ENCODE measurements at places on chromosomes 7 and 10.

GRCh38 chr7:21887779-21888178 is 57.9 kb downstream of the CDCA7L start:
- no peak for DNase-seq

- no peak for DNase-seq
Observed at GRCh38 chr7:30915005-30915601, 3.5 kb downstream of the AQP1 start.

DNA sequence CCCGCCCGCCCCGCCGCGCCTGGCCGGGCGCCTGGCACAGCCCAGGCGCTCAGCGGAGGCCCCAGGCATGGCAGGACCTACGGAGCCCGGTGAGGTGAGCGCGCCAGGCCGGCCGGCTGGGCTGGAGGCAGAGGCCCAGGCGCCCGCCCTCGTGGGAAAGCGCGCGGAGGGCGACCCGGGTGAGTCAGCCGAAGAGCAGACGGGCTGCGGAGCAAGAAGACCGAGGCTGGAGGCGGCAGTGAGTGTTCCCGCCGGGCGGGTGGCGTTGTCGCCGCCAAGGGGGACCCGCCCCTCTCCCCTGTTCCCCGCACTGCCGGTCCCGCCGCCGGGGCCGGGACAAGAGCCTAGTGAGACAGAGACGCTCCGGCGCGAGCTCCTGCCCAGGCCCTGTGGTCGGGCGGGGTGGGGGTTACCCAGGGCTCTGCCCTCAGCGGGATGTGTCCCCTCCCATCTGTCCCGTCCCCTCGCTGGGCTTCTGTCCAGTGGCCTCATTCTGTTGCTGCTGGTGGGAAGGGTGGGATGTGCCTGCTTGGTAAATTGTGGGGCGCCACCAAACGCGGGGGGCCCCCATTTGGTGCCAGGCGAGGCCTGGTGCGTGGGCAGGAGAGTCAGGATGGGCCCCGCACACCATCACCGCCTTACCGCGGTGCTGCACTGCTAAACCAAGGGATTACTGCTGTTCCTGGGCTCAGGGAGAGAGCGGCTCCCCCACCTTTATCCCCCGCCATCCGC is 17.0 kb upstream of the NODAL start:
- DNase-seq: peak; percentile 51

GRCh38 chr7:140661124-140661523 is 11.6 kb upstream of the ADCK2 start:
- no peak for DNase-seq

GRCh38 chr10:387593-387891 is 252.3 kb downstream of the ZMYND11 start:
- DNase-seq: no peak

- DNase-seq: no peak
Observed at GRCh38 chr7:110027385-110027784, 1063.5 kb upstream of the LRRN3 start.

- no peak for DNase-seq
Observed at GRCh38 chr10:79002336-79002735, 66.4 kb upstream of the ZMIZ1 start.

DNA sequence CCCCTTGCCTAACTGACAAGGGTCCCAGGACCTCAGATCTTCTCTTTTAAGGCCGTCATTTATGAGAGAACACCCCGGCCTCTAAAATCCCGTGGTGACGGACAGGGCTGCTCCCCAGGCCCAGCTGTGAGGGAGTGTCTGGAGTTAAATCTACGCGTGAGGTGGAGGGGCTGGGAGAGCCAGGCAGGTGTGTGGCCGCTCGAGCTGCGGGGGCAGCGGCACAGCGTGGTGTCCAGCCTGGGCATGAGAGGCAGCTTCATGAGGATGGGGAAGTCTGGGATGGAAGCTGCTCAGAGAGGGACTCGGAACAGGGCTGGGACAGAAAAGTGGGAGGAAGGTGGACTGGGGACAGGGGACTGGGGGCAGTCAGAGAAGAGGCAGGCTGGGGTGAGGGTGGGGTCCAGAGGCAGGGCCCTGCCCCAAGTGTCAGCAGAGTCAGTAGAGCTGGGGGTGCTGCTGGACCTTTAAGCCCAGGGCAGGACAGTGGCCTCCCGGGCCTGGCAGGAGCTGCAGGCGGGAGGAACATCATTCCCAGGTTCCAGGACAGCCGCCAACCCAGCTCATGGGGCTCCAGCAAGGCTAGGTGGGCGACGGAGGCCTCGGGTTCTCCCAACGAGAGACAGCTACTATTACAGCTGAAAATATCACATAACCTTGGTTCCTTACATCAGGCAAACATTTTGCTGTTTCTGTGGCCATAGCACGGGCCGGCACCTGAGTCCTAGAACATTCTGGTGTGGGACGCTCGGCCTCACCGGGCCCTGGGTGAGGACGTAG is 55.2 kb downstream of the JAKMIP3 start:
- no peak for DNase-seq

DNA sequence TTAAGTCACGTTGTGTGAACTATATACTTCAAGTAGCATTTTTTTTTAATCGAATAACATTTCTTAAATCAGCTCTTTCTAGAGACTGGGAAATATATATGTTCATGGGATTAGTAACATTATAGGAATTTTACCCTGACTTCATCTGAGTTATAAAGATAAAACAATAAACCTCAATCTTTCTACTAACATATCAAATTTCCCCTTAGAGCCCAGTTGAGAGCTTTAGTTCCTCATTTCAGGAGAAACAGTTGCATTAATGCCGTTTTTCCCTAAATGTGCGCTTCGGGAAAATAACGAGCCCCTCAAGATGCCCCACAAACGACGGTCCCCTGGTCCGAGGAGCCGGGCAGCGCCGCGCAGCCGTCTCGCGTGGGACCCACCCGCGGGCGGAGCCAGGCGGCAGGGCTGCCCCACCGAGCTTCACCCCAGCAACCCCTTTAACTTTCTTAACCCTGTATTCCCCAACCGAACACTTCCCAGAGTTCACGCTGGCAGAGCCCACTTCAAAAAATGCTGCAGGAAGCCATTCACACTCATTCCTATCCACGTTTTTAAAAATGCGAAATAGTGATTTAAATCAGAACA is 152.5 kb upstream of the YAE1 start:
- DNase-seq: no peak

- DNase-seq: no peak
Observed at GRCh38 chr10:11232222-11232961, 214.7 kb downstream of the CELF2 start.

DNA sequence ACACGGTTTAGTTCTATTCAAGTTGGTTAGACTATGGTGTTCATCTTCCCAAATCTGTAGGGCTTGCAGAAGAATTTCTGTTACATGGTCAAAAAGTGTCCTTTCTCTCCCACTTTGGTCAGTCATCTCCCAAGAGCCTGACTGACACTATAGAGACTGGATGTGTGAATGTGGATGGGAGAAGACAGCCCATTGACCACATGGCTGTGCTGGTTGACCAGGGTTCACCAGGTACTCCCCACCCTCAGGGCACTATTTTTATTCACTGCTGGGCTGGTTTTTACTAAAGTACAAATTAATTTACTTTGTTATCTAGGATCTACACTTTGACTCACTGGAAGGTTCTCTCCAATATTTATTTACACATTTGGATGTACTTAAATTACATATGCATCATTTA is 2.3 kb downstream of the ZNF804B start:
- DNase-seq: no peak

- no peak for DNase-seq
Observed at GRCh38 chr10:124106241-124106879, 13.0 kb upstream of the CHST15 start.

GRCh38 chr7:43372676-43373355 is 210.1 kb upstream of the STK17A start:
- DNase-seq: no peak

GRCh38 chr10:79020015-79020491 is 48.7 kb upstream of the ZMIZ1 start:
- DNase-seq: no peak

GRCh38 chr10:61397175-61397986 is 55.8 kb downstream of the TMEM26 start:
- DNase-seq: no peak

DNA sequence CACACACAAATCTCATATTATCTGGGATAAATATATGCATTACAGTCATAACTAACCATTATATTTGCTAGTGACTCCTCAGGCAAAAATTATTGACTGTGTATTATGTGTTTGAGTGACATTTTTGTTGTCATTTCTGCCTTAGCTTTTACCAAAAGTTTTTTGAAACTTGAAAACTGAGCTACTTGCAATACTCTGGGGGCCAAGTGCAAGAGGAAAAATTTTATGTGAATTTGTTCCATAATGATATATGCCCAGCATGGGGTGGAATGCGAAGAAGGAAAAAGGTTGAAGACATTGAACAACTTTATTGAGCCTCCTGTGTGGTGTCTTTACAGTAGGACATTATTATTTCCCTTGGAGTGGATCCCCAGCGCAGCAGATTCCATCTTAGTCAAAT is 176.8 kb upstream of the FERD3L start:
- DNase-seq: no peak

DNA sequence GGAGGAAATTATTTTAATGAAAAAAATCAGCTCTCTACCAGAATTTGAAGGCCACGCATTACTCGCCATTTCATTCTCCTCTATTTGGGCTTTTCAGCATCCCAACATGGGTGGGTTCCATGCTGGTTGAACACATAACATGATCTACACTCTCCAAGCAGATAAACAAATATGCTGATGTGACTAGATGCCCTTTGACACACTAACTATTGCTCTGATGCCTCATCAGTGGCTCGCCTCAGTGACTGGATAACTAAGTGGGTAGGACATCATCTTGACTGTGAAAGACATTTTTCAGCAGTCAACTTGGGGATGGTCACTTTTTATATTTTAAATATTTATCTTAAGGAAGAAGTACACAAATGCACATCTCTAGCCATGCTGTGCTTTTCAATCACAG is 113.9 kb upstream of the LAMB4 start:
- no peak for DNase-seq

DNA sequence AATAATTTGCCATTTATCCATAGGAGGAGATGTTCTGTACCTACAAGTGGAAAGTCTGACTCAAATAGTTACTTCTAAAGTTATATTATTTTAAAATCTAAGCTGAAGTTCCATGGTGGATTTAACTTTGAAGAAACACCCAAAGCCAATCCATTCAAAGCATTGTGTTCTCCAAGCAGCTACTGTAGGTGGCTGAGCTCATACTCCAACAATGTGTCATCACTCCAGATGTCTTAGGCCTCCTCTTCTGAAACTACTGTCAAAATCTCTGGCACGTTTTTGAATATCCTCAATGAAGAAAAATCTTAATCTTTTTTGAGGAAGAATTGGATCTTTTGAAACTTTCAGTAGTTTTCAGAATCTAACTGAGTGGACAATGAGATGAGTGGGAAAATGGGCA is 169.1 kb downstream of the PTEN start:
- DNase-seq: no peak

DNA sequence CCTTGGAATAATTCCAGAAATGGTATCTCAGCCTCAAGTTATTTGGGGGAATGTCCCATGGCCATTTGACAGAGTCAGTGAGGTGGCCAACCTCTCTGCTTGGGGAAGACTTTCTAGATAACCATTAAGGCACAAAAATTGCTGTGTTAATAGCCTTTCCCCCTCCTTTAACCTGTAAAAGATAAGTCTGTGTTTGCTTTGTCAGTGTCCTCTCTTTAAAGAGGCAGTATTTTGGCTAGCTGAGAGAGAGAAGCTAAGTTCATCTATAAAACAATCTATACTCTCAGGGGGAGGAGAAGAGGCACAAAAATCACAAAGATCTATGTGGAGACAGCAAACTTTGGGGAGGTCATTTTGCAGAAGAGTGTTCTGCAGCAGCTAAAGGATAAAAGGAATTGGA is 72.1 kb downstream of the PLCE1 start:
- no peak for DNase-seq

DNA sequence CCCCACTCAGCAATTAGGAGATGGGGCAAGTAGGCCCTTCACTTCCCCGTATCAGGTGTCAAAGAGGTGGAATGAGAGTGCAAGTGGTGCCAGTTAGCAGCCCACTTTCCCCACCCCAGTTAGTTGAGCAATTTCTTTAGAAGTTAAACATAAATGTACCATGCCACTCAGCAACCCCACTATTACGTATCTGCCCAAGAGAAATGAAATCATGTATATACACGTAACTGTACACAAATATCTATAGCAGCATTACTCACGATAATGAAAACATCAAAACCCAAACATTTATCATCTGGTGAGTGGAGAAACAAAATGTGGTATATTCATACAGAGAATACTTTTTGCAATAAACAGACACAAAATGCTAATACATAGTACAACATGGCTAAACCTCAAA is 50.4 kb downstream of the IMMP2L start:
- no peak for DNase-seq

GRCh38 chr7:106064771-106065574 is 47.1 kb downstream of the SYPL1 start:
- no peak for DNase-seq

GRCh38 chr7:1917221-1918062 is 247.4 kb downstream of the ELFN1 start:
- no peak for DNase-seq

- no peak for DNase-seq
Observed at GRCh38 chr10:88346144-88346977, 236.8 kb downstream of the RNLS start.

DNA sequence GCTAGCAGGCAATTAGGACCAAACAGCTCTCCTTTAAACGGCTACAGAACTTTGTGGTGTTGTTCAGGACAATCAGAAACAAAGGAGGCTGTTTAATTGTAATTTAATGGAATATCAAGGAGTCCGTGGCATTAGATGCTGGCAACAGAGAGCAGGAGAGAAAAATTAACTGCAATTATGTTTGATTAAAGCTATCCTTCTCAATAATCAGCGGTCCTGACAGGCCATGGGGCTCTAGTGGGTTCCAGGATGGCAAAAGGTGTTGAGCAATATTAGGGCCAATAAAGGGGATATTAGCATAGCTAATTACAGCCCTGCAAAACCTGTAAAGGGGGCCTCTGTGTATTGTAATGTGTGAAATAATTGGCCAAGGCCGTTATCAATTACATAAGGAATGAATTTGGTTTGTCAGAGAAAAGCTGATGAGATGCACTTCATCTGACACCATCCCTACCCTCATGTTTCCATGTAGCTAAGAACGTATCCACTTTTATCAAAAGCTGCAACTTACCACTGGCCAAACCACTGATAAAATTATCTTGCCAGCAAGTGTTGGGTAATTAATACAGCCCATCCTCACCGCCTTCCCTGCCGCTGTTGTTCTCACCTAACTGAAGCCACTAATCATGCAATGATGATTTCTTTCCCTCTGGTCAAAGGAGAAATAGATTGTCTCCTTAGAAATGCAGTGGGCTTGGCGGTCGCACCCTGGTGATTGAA is 81.6 kb downstream of the EBF3 start:
- DNase-seq: no peak

DNA sequence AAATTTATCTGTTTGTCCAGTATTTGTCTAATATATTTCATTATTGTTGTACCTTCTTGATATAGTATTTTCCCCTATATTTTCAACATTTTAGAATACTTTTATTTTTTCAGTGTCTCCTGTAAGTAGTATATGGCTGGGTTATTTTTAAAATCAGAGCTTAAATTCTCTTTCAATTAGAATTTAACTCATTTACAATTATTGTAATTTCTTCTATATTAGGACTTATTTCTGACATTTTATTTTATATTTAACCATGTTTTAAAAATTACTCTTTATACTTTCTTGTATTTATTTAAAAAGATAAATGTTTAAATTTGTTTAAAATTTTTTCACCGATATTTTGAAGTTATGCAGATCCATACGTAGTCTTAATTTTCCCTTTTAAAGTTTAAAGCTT is 220.0 kb upstream of the NPVF start:
- no peak for DNase-seq

GRCh38 chr7:104294291-104294690 is 34.1 kb upstream of the LHFPL3 start:
- DNase-seq: no peak

- no peak for DNase-seq
Observed at GRCh38 chr7:5533821-5534367, 110.3 kb upstream of the TNRC18 start.

GRCh38 chr7:116570306-116570705 is 45.5 kb downstream of the CAV1 start:
- no peak for DNase-seq

All from stimulated activated CD4-positive, alpha-beta T cell treated with anti-CD3 and anti-CD28 coated beads, Interleukin-12 subunit alpha, Interleukin-12 subunit beta, amount 100 ng/mL, for 24 hours (primary cell).